Trophoblast cell (in vitro differentiated cells and primary cell): ENCODE measurements at places on chromosomes 7 and 10.

- no peak overlapping the region for H3K27ac ChIP-seq
- DNase-seq = no peak
- H3K36me3 ChIP-seq = peaks cover 39% of the 10 kb centered on the region
- H3K4me3 ChIP-seq = no peak overlapping the region
These were observed 16.3 kb upstream of the CYREN start for GRCh38 chr7:135186841-135187253.

- no peak overlapping the region for H3K4me3 ChIP-seq
- no peaks in the 10 kb centered on the region for H3K27me3 ChIP-seq
- no peak overlapping the region for H3K27ac ChIP-seq
- no peak for DNase-seq
- H3K4me1 ChIP-seq = no peaks in the 10 kb centered on the region
- no peaks in the 10 kb centered on the region for H3K36me3 ChIP-seq
These were observed 55.2 kb upstream of the KCNMA1 start for GRCh38 chr10:77692782-77693181.

DNA sequence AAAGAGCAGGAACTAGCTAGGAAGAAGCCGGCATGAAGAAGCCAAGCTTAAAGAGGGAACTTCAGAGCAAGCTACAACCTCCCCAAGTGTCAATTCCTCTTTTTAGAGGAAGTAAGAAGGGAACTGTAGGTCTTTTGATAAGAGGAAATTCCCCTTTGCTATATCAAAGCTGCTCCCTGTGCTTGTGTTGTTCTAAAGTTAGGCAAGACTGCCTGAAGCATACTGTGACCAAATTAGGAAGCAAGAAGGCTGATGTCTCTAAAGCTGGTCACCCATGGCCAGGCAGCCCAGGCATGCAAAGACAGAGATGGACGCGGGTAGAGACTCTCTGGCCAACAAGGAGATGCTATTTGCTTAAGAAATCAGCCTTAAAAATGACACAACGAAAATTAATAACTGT, 87.9 kb downstream of the RNF216 start:
- H3K4me1 ChIP-seq = peaks cover 66% of the 10 kb centered on the region
- no peak overlapping the region for H3K4me3 ChIP-seq
- no peaks in the 10 kb centered on the region for H3K27me3 ChIP-seq

GRCh38 chr10:44956226-44956625, 3.4 kb upstream of the RASSF4 start:
- H3K27me3 ChIP-seq = no peaks in the 10 kb centered on the region
- no peak overlapping the region for H3K27ac ChIP-seq
- peaks cover 3% of the 10 kb centered on the region for H3K36me3 ChIP-seq
- no peak for DNase-seq
- no peak overlapping the region for H3K4me3 ChIP-seq

GRCh38 chr10:93072225-93072712, 1.4 kb upstream of the CYP26A1 start:
- peaks cover 65% of the 10 kb centered on the region for H3K27me3 ChIP-seq
- peak; percentile 50 for DNase-seq
- H3K36me3 ChIP-seq = no peaks in the 10 kb centered on the region
- peaks cover 41% of the 10 kb centered on the region for H3K4me1 ChIP-seq
- H3K4me3 ChIP-seq = peak overlapping the region; percentile 27
- H3K27ac ChIP-seq = no peak overlapping the region

DNA sequence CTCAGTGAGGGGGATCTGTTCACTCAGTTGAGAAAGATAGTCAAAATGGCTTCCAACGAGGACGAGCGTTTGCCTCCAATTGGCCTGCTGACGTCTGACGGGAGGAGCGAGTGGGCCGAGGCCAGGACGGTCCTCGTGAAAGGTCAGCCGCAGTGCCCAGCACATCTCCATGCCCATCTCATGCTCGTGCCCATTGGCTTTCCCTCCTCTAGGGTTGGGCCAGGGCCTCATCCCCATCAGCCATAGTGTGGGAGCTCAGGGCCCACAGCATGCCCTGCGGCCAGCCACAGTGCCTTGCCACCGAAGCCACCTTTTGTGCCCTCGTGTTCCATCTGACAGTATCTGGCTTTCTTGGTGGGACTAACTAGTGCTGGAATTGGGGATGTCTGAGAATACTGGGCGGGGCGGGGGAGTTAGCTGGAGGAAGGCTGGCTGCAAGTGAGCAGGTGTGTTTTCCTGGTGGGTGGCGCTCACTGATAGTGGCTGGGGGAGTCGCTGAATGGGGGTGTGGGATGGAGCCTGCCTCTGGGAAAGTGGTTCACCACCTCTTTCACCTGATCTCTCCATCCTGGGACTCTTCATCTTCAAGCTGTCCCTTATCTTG, 13.9 kb downstream of the CHAT start:
- no peak overlapping the region for H3K27ac ChIP-seq
- peaks cover 3% of the 10 kb centered on the region for H3K4me1 ChIP-seq
- H3K27me3 ChIP-seq = no peaks in the 10 kb centered on the region
- no peak for DNase-seq
- no peaks in the 10 kb centered on the region for H3K36me3 ChIP-seq

GRCh38 chr10:71737001-71737833, 17.6 kb upstream of the C10orf105 start:
- no peaks in the 10 kb centered on the region for H3K36me3 ChIP-seq
- no peaks in the 10 kb centered on the region for H3K4me1 ChIP-seq
- H3K4me3 ChIP-seq = no peak overlapping the region
- H3K27me3 ChIP-seq = no peaks in the 10 kb centered on the region

- H3K36me3 ChIP-seq = no peaks in the 10 kb centered on the region
- peaks cover 3% of the 10 kb centered on the region for H3K27me3 ChIP-seq
- no peak for DNase-seq
- peaks cover 2% of the 10 kb centered on the region for H3K4me1 ChIP-seq
- no peak overlapping the region for H3K4me3 ChIP-seq
- H3K27ac ChIP-seq = no peak overlapping the region
These were observed 14.5 kb upstream of the DNAAF5 start for GRCh38 chr7:711922-712380.

GRCh38 chr10:29205787-29206186, 83.1 kb upstream of the LYZL1 start:
- H3K4me1 ChIP-seq = peaks cover 12% of the 10 kb centered on the region
- no peaks in the 10 kb centered on the region for H3K36me3 ChIP-seq
- H3K27me3 ChIP-seq = no peaks in the 10 kb centered on the region
- no peak overlapping the region for H3K4me3 ChIP-seq
- no peak for DNase-seq
- H3K27ac ChIP-seq = peak overlapping the region; percentile 51

GRCh38 chr10:30438021-30438850, 4.3 kb downstream of the MAP3K8 start:
- H3K27ac ChIP-seq = no peak overlapping the region
- H3K36me3 ChIP-seq = peaks cover 7% of the 10 kb centered on the region
- H3K4me1 ChIP-seq = peaks cover 7% of the 10 kb centered on the region
- peak; percentile 45 for DNase-seq
- H3K4me3 ChIP-seq = no peak overlapping the region

GRCh38 chr10:103850572-103850895, 4.8 kb downstream of the SH3PXD2A start:
- no peak overlapping the region for H3K4me3 ChIP-seq
- no peak for DNase-seq
- H3K27me3 ChIP-seq = no peaks in the 10 kb centered on the region
- H3K36me3 ChIP-seq = no peaks in the 10 kb centered on the region
- H3K4me1 ChIP-seq = peaks cover 9% of the 10 kb centered on the region

DNA sequence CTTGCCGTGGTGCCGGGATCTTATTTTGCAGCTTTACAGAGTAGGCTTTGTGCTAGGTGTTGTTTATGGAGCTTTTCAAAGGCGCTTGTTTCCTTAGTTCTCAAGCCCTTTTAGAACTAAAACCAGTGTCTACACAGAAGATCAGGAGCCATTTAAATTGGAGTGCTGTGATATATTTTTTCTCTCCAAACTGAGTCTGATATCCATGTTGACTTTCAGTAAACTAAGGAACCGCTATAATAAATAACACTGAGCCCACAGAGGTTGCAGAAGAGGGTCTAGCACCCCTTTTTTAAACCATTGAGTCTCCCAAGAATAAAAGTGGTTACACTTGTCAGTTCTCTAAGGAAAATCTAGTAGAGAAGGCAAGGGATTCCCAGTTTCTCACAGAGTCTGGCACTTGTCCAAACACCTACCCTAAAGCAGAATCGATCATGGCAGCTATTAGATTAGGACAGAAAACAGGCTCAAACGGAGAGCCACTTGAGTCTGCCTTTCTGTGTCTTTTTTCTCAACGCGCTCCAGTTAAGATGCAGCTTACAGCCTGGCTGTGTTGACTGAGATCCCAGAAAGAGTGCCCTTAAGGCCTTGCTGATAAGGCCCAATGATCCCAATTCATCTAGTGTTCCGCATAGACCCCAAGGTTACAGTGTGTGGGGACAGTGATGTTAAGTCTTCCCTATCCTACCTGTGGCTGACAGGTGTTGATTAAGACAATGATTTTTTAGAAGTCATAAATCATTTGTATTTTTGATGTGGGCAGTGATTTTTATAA, 804 bp downstream of the TMEM106B start:
- H3K27me3 ChIP-seq = no peaks in the 10 kb centered on the region
- H3K4me1 ChIP-seq = no peaks in the 10 kb centered on the region
- no peak for DNase-seq
